Activated CD4-positive, alpha-beta memory T cell treated with anti-CD3 and anti-CD28 coated beads for 36 hours (primary cell): ENCODE measurements at places on chromosomes 4 and X.

DNA sequence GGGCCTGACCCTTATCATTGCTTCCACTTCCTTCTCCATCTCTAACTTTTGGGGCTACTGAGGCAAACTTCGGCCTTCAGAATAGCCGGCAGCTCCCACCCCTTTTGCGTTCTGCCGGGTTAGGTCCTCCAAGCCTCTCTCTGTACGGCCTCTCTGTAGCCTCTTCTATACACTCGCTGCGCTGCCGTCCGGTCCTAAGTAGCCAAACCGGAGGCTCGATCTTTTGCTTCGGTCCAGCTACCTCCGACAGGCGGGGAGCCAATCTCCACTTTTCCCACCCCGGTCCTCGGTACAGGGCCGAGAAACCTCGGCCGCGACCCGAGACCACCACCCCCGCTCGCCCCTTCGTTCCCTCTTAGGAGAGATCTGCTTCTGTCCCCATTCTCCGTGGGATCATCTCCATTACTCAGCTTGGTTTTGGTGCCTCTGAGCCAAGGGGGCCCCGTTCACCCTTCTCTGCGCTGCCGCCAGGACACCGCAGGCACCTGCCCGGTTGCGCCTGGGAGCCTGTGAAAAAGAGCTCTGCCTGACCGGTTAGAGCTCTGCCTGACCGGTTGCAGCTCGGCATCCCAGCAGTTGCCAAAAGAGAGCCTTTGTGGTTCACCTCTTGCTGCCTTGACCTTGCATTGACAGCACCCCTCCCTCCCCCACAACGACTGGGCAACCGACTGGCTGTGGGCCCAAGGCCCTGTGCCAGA is 1.0 kb upstream of the HTR2C start:
- no peak for DNase-seq
- H3K36me3 ChIP-seq, result peaks cover 3% of the 10 kb centered on the region
- no peak overlapping the region for H3K27ac ChIP-seq
- H3K4me1 ChIP-seq, result no peaks in the 10 kb centered on the region
- H3K4me3 ChIP-seq, result no peak overlapping the region

DNA sequence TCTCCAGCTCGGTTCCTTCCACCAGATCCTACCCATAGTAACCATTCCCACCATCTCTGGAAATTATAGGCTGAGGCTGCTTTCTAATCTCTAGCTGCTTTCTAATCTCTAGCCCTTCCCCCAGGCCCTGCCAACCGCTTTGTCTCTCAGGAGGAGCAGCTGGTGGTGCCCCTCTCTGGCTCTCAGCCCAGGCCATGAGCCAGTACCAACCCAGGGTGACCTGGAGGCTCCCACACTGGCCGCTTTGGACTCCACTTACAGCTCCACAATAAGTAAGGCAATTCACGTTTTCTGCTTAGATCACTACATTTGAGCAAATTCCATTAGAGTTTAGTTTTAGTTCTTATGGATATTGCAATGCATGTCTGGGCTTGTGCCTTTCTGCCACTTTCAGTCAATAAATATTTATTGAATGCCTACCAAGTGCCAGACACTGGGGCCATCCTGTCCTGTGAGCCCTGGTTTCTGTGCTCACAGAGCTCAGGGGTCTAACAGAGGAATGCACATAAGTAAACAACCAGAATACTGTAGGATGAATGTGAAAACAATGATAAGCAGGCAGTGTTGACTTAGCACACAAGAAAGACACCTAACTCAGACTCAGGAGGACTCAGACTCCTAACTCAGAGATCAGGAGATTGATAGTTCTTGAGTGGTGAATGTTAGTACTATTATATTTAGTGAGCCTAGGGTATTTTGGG is 38.9 kb downstream of the SMC1A start:
- no peak for DNase-seq
- no peaks in the 10 kb centered on the region for H3K4me1 ChIP-seq
- peaks cover 37% of the 10 kb centered on the region for H3K36me3 ChIP-seq
- no peak overlapping the region for H3K4me3 ChIP-seq

GRCh38 chrX:28946846-28947245 is 359.6 kb downstream of the IL1RAPL1 start:
- no peaks in the 10 kb centered on the region for H3K27me3 ChIP-seq
- H3K36me3 ChIP-seq, result no peaks in the 10 kb centered on the region
- DNase-seq, result no peak
- H3K4me1 ChIP-seq, result no peaks in the 10 kb centered on the region
- H3K4me3 ChIP-seq, result no peak overlapping the region

DNA sequence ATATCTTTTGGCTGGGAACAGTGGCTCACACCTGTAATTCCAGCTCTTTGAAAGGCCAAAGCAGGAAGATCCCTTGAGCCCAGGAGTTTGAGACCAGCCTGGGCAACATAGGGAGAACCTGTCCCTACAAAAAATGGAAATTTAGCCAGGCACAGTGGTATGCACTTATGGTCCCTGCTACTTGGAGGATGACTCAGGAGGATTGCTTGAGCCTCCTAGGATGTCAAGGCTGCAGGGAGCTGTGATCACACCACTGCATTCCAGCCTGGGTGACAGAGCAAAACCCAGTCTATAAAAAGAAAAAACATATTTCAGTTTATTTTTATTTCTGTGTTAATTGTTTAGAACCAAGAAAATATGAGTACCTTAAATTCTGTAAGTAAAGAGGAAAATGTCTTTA is 123.7 kb downstream of the CBR4 start:
- H3K4me1 ChIP-seq, result no peaks in the 10 kb centered on the region
- H3K4me3 ChIP-seq, result no peak overlapping the region
- peaks cover 4% of the 10 kb centered on the region for H3K27me3 ChIP-seq
- no peak overlapping the region for H3K27ac ChIP-seq
- no peak for DNase-seq

GRCh38 chrX:16061296-16061695 is 62.1 kb upstream of the GRPR start:
- no peak overlapping the region for H3K4me3 ChIP-seq
- H3K27me3 ChIP-seq, result peaks cover 1% of the 10 kb centered on the region
- no peaks in the 10 kb centered on the region for H3K4me1 ChIP-seq

- no peaks in the 10 kb centered on the region for H3K36me3 ChIP-seq
- no peak overlapping the region for H3K27ac ChIP-seq
- no peaks in the 10 kb centered on the region for H3K4me1 ChIP-seq
- DNase-seq, result no peak
Observed at GRCh38 chr4:6549890-6550620, 24.9 kb upstream of the MAN2B2 start.

GRCh38 chr4:3320361-3321023 is 27.7 kb downstream of the RGS12 start:
- no peak overlapping the region for H3K27ac ChIP-seq
- DNase-seq, result no peak
- H3K27me3 ChIP-seq, result no peaks in the 10 kb centered on the region
- H3K4me3 ChIP-seq, result no peak overlapping the region
- peaks cover 5% of the 10 kb centered on the region for H3K36me3 ChIP-seq

- no peak overlapping the region for H3K4me3 ChIP-seq
- no peak for DNase-seq
- no peaks in the 10 kb centered on the region for H3K27me3 ChIP-seq
- H3K4me1 ChIP-seq, result no peaks in the 10 kb centered on the region
Observed at GRCh38 chrX:73647212-73647611, 84.2 kb downstream of the CHIC1 start.

GRCh38 chr4:110156442-110156841 is 42.0 kb downstream of the ELOVL6 start:
- no peaks in the 10 kb centered on the region for H3K4me1 ChIP-seq
- H3K27ac ChIP-seq, result no peak overlapping the region
- no peak overlapping the region for H3K4me3 ChIP-seq
- DNase-seq, result no peak
- H3K36me3 ChIP-seq, result no peaks in the 10 kb centered on the region

DNA sequence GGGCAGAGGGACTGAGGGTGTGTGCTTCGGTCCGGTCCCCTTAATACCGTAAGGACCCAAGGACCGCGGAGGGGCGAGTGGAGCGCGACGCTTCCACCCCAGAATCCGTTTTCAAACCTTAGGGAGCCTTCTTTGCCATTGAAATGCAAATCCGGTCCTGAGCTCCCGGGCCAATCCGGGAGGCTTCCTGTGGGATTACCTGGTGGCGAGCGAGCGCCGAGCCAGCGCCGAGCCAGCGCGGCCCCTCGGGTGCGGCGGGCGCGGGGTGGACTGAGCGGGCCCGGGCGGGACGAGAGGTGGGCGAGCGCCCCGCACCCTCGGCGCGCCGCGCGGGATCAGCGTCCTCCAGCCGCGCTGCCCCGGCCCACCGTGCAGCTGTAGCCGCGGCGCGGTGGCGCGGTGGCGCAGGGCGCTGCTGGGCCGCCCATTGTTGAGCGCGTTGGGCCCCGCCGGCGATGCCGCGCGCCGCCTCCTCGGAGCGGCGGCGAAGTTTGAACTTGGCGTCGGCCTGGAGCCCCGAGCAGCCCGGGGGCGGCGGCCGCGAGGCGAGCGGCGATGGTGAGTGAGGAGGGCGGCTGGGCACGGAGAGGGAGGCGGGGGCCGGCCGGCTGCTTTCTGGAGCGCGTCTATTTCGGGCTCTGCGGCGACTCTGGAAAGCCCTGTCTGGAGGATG is 208.7 kb downstream of the SOWAHB start:
- H3K27me3 ChIP-seq, result peaks cover 62% of the 10 kb centered on the region
- no peaks in the 10 kb centered on the region for H3K36me3 ChIP-seq
- H3K4me1 ChIP-seq, result peaks cover 15% of the 10 kb centered on the region
- no peak overlapping the region for H3K27ac ChIP-seq

- H3K4me1 ChIP-seq, result no peaks in the 10 kb centered on the region
- no peak overlapping the region for H3K27ac ChIP-seq
Observed at GRCh38 chr4:16090096-16090705, 6.4 kb upstream of the PROM1 start.

DNA sequence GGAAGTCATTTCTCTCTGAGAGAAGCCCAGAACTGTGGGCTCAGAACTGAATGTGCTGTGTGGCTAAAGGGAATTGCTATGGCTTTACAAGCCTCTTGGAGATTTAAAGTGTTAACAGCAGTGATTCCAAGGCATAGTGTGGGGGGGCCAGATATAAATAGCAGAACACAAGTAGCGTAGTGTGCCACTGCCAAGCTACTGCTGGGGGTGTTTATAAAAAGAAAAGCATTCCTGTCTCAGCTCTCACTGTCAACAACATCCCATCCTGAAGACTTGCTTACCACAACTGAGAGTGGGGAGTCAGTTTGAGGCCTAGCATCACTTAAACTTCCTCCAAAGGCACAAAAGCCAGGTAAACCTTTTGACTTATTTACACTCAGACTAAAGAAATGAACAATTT is at the start of gene ART3:
TSS of gene ART3 (plus strand) at position 242 of the 400 bp plus-strand sequence. CDS start 1,181 bp downstream, outside the sequence.
- no peaks in the 10 kb centered on the region for H3K36me3 ChIP-seq
- no peaks in the 10 kb centered on the region for H3K4me1 ChIP-seq
- no peak for DNase-seq
- no peak within 1 kb of the TSS for H3K4me3 ChIP-seq
- no peak within 1 kb of the TSS for H3K27ac ChIP-seq

GRCh38 chr4:1614854-1615595 is 69.1 kb downstream of the FAM53A start:
- H3K27ac ChIP-seq, result no peak overlapping the region
- H3K4me1 ChIP-seq, result peaks cover 18% of the 10 kb centered on the region
- H3K27me3 ChIP-seq, result no peaks in the 10 kb centered on the region

- H3K4me3 ChIP-seq, result no peak overlapping the region
- H3K36me3 ChIP-seq, result no peaks in the 10 kb centered on the region
- peaks cover 5% of the 10 kb centered on the region for H3K27me3 ChIP-seq
- H3K27ac ChIP-seq, result no peak overlapping the region
Observed at GRCh38 chr4:84954982-84955567, 11.4 kb downstream of the WDFY3 start.

GRCh38 chr4:1093391-1094335 is 19.7 kb downstream of the RNF212 start:
- H3K36me3 ChIP-seq, result no peaks in the 10 kb centered on the region
- no peak overlapping the region for H3K4me3 ChIP-seq

- peaks cover 36% of the 10 kb centered on the region for H3K36me3 ChIP-seq
- peak overlapping the region; percentile 69 for H3K27ac ChIP-seq
- H3K4me3 ChIP-seq, result no peak overlapping the region
- peaks cover 40% of the 10 kb centered on the region for H3K4me1 ChIP-seq
Observed at GRCh38 chrX:119654112-119654531, 38.8 kb downstream of the SEPTIN6 start.
